Activated T-helper 9 cell treated with anti-CD3 and anti-CD28 coated beads, Interleukin-2, amount 50 U/mL, for 16 hours (primary cell): ENCODE measurements at places on chromosomes 5 and 9.

DNA sequence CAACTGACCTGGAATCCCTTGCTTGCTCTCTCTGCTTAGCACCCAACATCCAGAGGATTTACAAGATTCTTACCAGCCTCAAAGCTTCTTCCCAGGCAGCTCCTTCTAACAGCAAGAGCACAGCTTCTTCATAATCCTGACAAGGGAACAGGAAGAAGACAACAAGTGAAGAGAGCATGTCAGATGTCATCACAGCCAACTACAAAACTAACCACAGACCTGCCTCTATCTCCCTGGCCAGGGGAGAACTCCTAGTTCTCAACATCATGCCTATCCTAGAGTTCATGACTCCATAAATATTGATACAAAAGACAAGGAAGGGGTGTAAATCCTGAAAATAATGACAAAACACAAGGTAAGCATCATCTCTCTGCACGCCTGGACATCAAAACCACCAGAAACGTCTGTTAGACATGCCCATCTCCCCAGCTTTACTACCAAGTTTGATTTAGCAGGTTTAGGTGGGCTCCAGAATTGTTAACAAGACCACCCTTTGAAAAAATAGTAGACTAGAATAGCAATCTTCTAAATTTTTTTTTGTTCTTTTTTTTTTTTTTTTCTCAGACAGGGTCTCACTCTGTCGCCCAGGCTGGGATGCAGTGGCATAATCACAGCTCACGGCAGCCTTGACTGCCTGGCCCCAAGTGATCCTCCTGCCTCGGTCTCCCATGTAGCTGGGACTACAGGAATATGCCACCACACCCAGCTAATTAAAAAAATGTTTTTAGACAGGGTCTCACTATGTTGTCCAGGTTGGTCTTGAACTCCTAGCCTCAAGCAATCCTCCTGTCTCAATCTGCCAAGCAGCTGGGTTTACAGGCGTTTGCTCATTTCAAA is 20.2 kb downstream of the ACTL7A start:
- no peak for DNase-seq

DNA sequence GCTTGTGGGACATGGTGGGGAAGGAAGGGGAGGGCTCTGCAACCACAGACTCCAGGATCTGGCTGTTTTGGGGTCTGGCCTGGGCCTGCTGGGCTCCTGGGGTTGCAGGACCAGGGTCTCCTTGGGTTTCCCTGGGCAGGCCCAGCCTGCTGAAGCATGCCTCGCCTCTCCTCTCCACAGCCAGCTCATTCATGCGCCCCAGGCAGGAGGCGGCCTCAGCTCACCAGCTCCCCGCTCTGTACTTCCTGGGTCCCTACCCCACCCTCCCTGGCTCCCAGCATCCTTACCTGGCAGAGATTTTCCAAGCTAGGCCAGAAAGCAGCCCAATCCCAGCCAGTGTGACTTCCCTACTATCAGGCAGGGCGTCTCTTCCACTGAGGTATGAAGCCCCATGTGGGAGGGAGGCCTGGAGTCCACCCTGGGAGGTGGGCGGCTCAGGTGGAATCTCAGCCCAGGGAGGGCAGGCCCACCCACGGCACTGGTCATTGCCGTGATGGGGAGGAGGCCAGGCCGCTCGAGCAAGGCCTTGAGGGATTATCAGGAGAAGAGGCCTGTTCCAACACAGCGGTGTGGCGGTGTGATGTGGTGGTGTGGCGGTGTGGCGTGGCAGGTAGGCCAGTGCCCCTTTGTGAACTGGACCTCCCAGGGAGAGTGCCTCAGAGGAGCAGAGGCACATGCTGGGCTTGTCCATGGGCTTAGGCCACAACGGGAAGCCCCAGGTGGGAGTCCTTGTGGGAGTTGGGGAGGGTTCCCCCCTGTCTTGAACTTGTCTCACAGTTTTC is 103.4 kb downstream of the DAB2IP start:
- no peak for DNase-seq

- DNase-seq, result no peak
Measured at GRCh38 chr9:38226491-38226951, 157.5 kb upstream of the SHB start.

GRCh38 chr5:35063414-35063813 is 15.7 kb upstream of the AGXT2 start:
- no peak for DNase-seq

DNA sequence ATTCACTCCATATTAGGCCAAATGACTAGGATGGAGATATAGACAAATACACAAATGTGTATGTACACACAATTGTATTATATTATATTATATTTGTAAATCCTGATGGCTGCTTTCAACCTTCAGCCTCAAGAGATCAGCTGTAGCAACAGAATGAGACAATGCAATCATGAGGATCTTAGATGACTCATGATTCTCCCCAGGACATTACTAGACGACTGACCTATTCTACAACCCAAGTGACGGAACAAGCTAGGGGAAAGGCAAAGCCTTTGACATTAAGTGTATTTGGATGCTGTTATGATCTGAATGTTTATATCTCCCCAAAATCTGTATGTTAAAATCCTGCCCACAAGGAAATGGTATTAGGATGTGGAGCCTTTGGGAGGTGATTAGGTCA is 66.5 kb downstream of the COX7C start:
- DNase-seq, result no peak

- DNase-seq, result no peak
Measured at GRCh38 chr9:20001058-20001457, 212.2 kb upstream of the SLC24A2 start.

GRCh38 chr5:81579262-81579924 is 171.5 kb downstream of the SSBP2 start:
- no peak for DNase-seq

DNA sequence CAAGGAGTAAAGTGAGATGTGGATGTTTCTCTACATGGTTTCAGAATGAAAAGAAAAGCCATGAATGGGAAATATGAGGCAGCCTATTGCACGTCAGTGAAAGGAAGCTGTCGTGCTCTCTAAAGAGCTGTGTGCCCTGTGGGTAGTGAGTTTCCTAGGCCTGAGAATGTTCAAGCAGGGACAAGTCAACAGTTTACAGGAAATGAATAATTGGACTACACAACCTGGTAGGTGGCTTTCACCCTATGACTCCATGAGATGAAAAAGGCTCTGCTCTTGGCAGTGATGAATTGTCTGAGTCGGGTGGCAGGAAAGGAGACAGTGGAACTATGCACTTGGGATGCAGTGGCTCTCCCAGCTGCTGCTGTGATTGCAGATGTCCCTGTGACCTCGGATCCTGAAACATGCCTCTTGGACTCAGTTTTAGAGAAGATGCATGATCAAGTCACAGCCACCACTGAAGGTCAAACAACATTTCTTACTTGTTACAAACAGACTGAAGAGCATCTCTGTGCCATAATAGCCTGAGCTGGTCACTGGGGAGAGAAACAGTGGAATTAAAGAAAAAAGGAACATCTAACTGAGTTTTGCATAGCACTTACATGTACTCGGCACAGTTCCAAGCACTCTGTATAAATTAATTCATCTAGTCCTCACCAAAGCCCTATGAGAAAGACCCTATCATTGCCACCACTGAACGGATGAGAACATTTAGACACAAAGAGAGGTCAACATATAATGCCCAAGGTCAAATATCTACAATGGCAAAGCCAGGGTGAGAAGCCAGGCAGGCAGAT is 293.7 kb downstream of the SPOCK1 start:
- no peak for DNase-seq

- no peak for DNase-seq
Measured at GRCh38 chr9:133448487-133448972, 11.2 kb upstream of the CACFD1 start.

GRCh38 chr5:80722916-80723315 is 68.1 kb upstream of the DHFR start:
- no peak for DNase-seq

DNA sequence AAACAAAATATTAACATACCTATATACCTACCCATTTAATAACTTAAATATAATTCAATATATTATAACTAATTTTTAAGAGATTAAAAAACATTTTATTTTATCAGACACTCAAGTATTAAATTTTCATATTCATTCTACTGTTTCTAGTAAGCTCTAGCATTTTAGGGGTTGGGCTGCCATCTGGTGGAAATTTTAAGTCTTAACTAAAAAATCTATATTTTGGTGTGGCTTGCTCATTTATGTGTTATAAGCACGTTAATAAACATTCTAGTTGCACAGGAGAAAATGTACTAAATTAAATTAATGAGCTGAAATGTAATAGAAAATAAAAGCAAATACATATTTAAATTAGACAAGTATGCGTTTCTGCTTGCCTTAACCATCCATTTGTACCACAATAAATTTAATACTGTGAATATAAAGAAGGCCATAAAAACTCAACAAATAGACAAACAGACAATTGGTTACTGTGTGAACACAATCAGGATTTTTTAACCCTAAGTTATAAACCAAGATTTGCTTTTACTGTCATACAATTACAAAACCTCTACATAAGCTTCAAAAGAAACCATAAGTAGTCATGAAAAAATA is 1728.3 kb upstream of the CDH9 start:
- no peak for DNase-seq

GRCh38 chr5:122035913-122036312 is 42.1 kb downstream of the LOX start:
- DNase-seq, result no peak

DNA sequence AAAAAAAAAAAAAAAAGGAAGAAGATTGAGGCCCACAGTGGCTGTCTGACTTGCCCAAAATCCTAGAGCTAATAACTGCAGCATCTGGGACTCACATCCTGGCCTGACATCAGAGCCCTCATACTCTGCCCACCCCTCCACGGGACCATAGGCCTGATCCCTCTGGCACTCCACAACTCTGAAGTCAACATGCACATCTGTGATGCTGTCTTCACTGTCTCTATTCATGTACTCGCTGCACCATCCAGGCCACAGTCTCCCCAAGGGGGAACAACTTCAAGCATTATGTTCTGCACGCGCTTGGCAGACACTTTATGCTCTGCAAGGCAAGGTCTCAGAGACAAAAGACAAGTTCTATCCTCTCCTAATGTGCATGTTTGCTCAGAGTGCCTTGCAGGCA is 158.2 kb downstream of the SPOCK1 start:
- DNase-seq, result no peak

DNA sequence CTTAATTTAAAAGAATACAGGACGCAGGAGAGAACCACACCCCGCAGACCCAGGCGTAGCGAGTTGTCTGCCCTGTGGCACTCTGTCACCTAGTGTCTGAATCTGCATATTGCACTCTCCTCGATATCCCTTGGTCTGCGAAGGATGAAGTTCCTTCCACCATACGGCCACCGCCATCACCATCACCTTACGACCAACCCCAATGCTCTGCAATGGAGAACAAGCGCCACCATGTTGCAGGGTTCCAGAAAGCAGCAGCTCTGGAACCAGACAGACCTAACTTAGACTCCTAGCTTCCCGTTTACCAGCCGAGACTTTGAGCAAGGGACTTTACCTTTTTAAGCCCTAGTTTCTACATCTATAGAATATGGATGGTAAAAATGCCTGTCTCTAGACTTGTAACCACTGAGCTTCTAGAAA is 77.4 kb upstream of the DMRT1 start:
- no peak for DNase-seq

DNA sequence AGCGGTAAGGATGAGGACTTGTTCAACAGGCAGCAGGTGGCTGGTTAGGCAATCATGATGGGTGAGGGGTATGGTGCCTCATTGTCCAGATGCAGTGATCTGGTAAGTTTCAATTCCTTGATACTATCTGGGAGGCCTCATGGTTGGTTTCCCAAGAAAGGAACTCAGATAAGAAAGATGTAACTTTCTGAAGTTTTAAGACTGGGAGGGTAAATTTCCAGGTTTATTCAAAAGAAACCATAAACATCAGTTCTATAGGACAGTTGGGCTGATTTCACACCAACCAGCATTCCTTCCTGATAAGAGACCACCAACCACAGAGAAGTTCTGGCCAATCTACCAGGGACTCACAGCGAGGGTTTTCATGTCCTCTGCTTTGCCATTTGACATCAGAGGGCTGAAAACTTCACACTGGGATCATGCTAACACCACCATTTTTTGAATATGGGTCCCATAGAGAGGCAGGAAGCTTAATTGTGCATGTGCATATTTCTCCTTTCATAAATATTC is 773 bp upstream of the AGGF1 start:
- DNase-seq, result no peak

GRCh38 chr5:134007581-134008265 is 2.9 kb upstream of the VDAC1 start:
- DNase-seq, result no peak

GRCh38 chr9:21295992-21296391 is 9.1 kb downstream of the IFNA5 start:
- DNase-seq, result no peak

GRCh38 chr5:124634228-124634739 is 112.2 kb downstream of the ZNF608 start:
- DNase-seq, result no peak

DNA sequence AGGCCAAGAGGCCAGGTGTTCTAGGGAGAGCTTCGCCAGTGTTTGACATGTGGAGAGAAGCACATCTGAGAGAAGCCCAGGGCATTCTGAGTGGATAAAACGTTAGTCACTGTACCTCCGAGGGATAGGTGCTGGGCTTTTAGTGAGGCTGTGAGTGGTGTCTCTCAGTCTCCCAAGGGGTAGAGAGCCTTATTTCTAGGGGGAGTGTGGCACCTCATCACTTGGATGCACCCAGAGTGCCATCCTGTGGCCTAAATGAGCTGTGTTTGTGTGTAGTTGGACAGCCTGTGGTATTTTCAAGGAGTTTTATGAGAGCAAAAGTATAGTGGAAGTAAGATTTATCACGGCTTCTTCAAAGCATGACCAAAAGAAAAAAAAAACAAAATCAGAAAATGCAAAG is 1046.9 kb upstream of the WWC1 start:
- DNase-seq, result no peak

DNA sequence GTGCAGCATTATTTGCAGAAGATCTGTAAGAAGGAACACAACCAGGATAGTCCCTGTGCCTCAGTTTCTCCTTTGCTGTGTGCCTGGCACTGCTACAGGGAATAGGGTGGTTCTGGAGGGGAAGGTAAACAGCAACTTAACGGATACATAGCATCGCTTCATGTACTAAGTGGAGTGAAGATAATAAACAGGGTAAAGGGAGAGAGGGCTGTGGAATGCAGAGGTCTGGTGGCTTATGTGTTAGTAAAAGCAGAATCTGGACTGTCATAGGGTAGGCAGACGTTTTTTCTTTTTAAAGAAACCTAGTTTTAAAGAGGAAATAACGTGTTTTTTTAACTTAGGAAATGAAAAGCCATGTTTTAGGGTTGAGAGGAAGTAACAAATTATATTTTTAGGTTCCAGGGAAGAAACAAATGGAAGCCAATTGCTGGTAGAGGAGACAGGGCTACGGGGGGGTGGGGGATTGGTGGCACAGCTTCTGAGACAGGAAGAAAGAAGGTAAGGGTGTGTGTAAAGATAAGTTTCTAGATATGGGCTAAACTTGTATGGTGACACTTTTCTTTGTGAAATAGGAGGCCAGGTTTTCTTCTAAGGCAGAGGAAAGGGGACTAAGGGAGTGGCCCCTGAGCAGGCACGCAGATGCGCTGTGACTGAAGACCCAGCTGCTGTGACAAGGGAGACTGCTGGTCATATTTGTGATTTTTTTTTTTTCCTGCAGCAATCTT is 1.3 kb downstream of the GNG10 start:
- DNase-seq, result no peak

GRCh38 chr5:164680812-164681520 is 1175.5 kb downstream of the MAT2B start:
- no peak for DNase-seq

- DNase-seq, result no peak
Measured at GRCh38 chr5:435961-436640, 6.9 kb upstream of the EXOC3 start.
